Right forelimb (tissue), 1 donor: ENCODE measurements at places on chromosomes 7 and 10.

DNA sequence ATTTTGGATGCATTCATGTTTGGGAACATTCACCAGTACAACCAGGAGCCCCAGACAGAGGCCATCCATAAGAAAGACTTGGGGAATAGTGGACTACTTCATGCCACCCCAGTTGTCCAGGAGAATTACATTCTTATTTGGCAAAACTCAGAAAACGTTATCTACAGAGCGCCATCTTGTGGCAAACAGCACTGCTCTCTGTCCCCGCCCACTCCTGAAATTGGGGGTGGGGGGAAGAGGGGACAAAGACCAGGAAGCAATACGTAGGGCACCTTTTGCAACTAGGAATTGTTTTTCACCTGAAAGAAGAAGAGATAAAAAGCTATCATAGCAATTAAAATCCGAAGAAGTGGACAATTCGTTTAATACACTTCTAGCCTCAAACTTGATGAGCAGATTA lies 134.6 kb upstream of the MGMT start:
- DNase-seq = no peak

DNA sequence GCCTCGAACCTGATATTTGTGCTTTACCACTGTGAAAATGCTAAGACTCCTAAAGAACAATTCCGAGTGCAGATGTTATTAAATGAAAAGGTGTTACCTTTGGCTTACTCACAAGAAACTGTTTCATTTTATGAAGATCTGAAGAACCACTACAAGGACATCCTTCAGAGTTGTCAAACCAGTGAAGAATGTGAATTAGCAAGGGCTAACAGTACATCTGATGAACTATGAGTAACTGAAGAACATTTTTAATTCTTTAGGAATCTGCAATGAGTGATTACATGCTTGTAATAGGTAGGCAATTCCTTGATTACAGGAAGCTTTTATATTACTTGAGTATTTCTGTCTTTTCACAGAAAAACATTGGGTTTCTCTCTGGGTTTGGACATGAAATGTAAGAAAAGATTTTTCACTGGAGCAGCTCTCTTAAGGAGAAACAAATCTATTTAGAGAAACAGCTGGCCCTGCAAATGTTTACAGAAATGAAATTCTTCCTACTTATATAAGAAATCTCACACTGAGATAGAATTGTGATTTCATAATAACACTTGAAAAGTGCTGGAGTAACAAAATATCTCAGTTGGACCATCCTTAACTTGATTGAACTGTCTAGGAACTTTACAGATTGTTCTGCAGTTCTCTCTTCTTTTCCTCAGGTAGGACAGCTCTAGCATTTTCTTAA lies 47.7 kb downstream of the MINPP1 start:
- no peak for DNase-seq

DNA sequence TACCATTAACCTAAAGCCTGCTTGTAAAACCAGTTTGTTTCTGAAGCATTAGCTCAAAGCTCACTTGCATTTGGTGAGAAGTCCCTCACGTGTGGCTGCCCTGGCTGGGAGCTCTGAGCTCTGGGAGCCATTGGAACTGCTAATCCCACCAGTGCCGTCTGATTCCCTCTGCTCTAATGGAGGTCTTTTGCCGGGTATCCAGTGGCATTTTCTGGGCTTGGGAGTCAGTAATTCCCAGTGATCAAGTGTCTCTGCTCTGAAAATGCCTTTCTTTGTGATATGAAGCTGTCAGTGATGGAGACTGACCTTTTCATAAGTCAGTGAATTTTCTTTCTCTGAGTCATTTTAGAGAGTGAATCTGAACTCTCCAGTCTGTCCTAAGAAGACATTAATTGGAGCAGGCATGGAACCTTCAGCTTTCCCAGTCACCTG lies 36.9 kb upstream of the FAM20C start:
- no peak for DNase-seq

DNA sequence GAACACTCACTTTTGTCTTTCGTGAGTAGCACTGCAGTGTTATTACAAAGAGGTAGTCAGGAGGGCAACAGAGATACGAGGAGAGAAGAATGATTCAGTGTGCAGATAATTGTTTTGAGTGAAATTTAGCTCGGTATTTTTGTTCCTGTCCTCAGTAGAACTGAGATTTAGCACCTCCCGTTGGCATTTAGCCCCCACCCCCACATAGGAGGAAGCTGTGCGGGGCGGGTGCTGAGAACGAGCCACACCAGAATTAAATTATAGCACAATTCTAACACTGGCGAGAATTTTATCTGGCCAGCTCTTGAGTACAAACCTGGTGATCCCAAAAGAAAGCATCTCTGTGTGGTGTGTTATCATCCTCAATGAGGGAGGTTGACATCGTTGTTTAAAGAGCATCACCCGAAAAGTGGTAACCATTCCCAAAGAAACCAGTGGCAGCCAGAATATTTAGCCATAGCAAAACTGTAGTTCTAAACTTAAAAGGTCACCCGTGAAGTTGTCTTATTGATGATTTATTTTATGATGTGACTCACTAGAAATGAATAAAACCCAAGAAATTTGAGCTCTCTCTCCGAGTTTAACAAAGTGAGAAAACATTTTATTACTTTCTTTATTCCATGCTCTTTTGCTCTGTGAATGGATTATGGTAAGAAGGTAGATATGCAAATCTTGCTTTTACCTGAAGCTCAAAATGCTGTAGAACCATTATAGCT lies 612.2 kb downstream of the SUGCT start:
- DNase-seq = no peak

- peak; percentile 35 for DNase-seq
Observed at GRCh38 chr10:44991571-44991970, 9.2 kb upstream of the ZNF22 start.

DNA sequence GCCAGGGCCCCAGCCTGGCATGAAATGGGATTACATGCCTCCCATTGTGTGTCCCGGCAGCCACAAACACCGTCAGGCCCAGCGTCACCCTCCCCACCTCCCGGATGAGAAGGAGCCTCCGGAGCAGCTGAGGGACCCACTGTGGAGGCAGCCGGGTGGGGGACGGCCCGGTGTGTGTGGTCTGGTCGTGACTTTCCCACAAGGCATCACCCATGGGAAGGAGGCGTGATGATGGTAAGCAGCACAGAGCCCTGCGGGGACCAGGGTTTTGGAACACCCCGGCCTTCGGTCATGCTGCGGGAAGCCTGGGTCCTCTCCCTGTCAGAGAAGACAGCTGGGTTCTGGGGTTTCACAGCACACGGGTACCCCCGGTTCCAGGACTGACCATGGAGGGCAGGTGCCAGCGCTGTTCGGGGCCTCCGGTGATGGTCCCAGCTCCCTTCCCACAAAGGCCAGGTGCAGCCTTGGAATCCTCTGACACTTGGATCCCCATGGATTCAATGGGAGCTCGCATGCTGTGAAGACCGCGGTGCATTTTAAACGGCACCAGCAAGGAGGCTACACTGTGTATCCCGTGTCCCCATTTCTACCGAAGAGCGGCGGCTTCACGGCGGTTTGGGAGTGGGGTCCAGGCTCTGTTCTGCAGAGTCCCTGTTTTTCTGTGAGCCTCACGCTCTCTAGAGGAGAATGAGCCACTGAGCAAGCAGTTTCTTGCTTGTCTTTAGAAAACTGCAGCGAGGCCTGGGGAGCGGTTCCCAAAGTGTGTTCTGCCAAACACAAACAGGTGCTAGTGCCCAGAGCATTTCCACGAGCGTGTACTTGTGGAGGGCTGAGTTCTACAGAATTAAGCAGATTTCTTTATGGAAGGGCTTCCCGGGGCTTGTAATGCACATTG lies 336.0 kb downstream of the ADARB2 start:
- peak; percentile 13 for DNase-seq

- no peak for DNase-seq
Observed at GRCh38 chr10:127186813-127187212, 9.6 kb downstream of the INSYN2A start.

DNA sequence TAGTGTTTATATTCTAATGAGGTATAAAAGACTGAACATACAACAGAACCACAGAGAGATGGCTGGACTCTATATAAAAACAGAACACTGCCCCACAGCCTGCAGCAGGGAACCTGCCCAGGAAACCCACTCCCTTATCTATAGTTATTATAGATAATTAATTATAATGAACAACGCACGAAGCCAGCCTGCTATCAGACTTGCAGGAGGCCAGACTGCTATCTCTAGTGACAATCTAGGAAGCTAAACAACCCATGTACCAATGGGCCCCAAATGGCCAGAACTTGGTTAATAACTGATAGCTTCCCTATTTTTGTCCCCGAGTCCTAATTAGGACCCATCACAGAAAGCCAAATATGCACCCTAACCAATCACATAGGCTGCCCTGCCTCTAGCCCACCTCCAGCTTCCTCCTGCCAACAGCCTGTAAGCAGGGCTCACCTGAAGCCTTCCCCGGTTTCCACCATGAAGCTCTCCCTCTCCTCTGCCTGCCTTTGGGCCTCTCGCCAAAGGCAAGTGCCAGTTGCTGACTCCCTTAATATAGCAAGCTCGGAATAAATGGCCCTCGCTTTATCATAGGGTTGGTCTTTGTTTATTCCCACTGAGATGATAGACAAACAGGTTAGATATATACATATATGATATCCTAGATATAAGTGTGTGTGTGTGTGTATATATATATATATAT lies 74.5 kb downstream of the SYPL1 start:
- no peak for DNase-seq

DNA sequence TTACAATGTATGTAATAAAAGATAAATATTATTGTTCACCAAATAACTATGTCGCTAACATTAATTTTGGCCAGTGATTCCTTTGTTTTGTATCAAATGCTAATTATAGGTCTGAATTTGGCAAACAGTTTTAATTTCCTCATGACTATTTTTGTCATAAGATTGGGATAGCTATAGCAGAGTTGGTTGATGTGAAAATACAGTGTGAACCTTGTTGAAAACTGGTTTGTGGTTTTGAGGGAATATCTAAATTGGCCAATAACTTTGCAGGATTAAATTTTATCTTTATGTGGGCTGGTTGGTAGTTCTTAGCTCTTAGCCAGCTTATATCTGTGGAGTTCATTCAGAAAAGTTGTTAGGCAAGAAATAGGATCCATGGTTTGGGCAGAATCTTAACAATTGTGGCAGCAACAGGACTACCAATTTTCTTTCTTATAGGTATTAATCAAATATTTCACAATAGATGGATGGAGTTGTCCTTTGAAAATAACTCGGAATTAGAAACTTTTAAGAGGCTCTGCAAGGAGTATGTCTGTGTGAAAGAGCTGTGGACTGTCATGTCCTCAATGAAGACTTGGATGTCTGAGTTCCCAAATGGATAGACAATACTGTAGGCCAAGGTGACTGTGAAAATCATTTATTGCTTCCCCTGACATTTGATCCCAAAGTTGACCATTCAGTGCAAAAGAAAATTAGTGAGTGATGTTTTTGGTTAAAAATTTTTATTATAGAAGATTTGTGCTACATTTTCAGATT lies 73.5 kb downstream of the PRKG1 start:
- DNase-seq = no peak

- no peak for DNase-seq
Observed at GRCh38 chr7:106417273-106417902, 132.6 kb upstream of the NAMPT start.

DNA sequence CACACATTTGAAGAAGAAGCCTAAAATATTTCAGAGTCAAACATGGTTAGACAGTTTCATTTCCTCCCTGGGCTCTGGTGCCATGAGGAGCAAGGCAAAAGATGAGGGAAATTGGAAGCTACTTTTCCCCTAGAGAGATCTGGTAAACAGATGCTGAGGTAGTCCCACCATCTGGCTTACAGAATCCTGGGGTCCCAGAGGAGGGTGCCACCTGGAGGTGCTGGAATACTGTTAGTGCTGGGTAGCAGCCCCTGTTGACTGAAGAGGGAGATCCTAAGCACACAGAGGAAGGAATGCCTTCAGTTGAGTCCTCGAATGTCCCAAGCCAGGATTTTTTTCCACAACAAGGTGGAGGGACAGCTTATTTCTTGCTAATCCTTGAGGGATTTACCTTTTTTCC lies 160.1 kb downstream of the FZD1 start:
- DNase-seq = no peak
